ENCODE measurements at places on chromosomes 7 and 10.
A peak's percentile ranks its signal among the peaks of the same experiment; 100 is the strongest.

- no peak for DNase-seq
These were observed 22.1 kb downstream of the ATP6V1F start for GRCh38 chr7:128884561-128885369.

DNA sequence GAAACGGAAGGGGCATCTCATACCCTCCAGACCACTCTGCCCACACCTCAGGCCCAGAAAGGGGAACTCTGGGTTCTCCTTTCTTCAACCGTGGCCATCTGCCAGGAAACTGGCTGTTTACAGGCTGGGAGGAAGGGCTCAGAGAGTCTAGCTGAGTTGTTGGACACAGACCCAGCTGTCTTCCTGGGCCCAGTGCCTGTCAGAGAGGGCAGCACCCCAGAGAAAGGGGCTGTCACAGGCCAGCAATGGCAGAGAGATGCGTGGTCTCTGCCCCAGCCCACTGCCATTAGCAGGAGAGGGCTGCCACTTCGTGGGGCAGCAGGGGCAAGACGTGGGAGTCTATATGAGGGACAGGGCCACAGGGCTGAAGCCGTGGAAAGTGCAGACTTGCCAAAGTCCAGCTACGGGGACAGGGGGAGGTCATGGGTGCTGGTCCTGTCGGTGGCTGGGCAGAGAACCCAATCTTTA is 11.0 kb downstream of the GRID1 start:
- no peak for DNase-seq

DNA sequence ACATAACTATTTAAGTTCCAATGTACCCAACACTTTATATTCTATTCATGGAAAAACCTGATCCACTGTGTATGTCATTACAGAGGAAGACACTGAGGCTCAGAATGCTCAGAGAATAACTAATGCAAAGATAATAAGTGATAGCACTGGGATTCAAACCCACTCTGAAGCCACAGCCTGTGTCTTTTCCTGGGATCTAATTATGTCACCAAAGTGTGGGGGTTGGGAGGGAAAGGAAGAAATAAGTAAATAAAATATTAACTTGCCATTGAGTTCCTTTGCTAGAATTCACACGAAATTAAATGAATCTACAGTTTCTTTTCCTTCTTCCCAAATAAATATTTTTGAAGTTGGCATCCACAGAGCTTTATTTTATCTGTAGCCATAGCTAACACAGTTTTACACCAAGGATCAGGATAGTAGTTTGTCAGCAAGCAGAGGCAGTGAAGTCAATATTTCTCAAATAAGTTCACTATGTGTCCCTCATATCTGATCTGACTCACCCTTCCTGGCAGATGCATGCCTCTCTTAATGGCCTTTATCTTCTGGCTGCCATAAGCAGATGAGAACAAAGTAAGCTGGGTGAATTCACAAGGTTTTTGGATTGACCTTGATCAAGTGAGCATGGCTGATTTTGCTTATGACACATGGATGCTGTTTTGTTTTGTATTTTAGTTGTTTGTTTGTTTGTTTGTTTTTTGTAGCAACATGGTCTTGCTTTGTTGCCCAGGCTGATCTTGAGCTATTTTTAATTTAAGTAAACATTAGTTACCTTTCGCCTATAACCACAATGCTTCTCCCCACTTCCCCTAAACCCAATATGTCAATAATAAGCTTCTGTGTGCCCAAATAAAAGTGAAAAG is 6.3 kb downstream of the RAPGEF5 start:
- no peak for DNase-seq

DNA sequence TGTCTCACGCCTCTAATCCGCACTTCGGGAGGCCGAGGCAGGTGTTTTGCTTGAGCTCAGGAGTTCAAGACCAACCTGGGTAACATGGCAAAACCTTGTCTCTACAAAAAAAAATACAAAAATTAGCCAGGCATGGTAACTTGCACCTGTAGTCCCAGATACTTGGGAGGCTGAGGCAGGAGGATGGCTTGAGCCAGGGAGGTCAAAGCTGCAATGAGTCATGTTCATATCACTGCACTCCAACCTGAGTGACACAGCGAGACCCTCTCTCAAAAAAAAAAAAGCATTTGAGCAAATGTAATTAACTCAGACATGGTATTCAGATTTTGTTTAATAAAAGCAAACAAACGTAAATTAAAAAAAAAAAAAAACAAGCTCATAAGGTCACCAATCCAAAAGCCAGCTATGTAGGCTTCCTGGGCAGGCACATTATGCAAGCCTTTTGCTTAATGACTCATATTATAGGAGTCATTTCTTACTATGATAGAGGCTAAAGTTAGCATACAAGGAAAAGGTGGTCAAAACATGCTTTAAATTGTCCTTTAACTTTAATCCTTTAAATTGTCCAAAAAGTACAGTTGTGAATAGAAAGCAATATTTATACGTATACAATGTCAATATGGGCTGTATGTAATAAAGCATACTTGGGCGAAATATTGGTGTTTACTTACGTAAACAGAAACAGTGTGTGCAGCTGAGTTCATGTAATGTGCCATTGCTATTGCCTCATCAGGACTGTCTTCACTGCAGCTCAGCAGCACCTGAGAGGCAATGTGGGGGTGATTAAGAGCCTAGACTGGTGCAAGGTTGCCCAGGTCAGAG is 13.0 kb downstream of the AKR1D1 start:
- DNase-seq: no peak

GRCh38 chr7:105098863-105099515 is 85.0 kb downstream of the KMT2E start:
- DNase-seq: no peak

DNA sequence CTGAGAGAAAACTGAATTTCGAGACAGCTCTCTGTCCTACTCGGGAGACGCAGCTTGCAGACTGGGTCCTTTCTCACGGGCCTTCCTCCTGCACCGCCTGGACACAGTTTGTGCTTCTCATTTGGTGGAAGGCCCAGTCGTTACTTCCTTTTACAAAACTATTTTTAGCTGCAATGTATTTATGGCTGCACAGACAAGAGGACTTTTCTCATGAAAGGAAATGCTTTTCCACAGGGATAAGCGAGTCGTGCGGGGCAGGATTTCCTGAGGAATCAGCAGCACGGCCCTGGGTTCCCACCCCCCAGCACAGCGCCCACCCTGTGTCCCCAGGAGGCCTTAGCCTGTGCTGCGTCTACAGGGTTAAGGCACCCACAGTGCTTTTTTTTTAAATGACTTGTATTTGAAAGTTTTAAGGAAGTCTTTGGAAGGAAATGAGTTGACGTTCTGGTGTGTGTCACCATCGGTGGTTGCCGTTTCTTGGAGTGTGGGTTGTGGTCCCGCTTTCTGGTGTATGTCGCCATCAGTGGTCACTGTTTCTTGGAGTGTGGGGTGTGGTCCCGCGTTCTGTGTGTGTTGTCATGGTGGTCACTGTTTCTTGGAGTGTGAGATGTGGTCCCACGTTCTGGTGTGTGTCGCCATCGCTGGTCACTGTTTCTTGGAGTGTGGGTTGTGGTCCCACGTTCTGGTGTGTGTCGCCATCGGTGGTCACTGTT is 50.9 kb downstream of the INPP5A start:
- DNase-seq: no peak

- peak; percentile 55 for DNase-seq
These were observed 39.5 kb downstream of the ZNF117 start for GRCh38 chr7:64951250-64951848.

DNA sequence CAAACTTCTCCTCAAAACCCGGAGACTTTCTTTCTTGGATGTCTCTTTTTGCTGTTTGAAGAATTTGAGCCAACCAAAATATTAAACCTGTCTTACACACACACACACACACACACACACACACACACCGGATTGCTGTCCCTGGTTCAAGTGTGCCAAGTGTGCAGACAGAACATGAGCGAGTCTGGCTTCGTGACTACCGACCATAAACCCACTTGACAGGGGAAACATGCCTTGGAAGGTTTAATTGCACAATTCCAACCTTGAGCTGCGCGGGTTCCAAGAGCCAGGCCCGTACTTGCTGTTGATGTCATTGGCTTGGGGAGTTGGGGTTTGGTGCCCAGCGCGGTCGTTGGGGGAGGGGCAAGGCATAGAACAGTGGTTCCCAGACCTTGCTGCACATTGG is 1.7 kb downstream of the EGFR start:
- no peak for DNase-seq

- DNase-seq: no peak
These were observed 173.7 kb upstream of the PRPS1L1 start for GRCh38 chr7:18201350-18201749.

GRCh38 chr7:135102372-135102771 is 45.5 kb upstream of the TMEM140 start:
- no peak for DNase-seq

GRCh38 chr10:8416192-8416701 is 361.8 kb downstream of the GATA3 start:
- no peak for DNase-seq

DNA sequence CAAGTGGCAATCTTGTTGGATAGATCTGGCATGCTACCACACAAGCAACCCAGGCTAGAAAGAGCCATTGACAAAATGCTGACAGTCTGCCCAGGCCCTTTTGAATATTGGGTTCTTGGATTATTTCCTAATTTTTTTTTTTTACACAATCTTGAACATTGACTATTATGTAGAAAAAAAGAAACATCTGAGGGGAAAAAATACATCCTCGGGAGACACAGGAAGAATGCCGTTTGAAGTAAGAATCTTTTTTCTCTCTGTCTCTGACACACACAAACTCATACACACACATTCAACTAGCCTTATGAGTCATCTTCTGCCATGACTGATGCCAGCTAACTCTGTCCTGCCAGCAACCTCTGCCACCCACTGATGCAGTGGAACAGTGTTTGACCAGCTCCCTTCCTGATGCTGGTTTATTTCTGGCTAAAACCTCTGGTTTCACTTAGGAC is 47.2 kb downstream of the SORBS1 start:
- no peak for DNase-seq

DNA sequence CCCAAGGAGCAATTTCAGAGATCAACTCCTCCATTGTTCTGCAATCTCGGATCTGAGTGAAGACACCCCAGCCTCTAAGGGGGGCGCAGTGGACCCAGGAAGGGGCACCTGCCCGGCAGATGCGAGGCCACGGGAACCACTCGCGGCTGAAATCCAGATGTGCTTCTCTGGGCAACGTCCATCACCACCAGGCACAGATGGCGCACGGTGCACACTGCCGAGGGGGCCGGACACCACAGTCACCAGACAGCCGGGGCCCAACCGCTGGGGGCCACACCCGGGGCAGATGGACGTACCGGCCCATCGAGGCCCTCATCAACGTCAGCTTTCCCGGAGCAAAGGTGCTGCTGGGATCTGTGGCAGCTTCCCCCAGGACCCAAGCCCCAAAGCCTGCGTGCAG is 16.9 kb upstream of the ADGRA1 start:
- DNase-seq: no peak

DNA sequence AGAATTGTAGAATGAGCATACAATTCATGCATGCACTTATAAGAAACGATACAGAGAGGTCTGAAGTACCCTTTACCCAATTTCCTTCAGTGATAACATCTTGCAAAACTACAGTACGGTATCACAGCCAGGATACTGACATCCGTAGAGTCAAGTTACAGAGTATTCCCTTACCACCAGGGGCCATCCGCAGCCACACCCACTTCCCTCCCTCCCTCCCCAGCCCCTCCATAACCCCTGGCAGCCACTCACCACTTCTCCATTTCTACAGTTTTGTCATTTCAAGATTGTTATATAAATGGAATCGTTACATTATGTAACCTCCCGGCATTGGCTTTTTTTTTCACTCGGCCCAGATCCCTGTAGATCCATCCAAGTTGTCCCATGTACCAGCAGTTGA is 113.6 kb upstream of the RET start:
- no peak for DNase-seq

DNA sequence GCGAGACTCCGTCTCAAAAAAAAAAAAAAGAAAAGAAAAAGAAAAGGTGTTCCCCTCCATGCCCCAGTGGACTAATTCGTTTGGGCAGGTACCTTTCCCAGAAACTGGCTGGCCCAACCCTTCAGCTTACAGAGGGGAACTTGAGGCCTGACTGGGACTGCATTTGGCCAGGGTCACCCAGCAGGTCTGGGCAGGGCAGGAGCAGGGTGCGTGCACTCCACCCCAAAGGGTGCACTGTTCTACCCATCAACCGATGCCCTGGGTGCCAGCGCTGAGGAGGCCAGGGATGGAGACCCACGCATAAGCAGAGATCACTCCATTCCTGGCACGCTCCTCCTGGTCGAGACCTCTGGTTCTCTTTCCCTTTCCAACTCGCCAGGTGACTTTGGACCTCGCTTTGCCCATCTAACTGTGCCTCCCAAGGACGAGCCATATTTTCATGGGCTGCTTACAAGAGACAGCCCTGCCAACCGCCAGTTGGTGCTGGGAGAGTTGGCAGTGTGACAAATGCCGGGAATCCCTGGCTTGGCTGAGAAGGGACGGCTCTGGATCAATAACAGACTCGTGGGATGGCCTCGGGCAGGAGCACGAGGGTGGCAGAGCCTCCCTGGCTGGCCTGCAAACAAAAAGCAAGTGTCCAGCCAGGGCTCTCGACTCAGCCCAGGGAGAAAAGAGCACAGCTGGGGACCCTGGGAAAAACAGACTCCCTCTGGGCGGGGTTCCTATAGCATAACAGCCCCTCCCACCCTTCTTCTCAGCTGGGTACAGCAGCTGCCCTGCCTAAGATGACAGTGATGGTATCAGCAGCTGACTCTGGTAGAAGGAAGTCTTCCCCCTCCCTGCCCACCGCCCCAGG is 7.9 kb downstream of the HSPB1 start:
- no peak for DNase-seq

- no peak for DNase-seq
These were observed 5.8 kb downstream of the CDK6 start for GRCh38 chr7:92830532-92831110.

DNA sequence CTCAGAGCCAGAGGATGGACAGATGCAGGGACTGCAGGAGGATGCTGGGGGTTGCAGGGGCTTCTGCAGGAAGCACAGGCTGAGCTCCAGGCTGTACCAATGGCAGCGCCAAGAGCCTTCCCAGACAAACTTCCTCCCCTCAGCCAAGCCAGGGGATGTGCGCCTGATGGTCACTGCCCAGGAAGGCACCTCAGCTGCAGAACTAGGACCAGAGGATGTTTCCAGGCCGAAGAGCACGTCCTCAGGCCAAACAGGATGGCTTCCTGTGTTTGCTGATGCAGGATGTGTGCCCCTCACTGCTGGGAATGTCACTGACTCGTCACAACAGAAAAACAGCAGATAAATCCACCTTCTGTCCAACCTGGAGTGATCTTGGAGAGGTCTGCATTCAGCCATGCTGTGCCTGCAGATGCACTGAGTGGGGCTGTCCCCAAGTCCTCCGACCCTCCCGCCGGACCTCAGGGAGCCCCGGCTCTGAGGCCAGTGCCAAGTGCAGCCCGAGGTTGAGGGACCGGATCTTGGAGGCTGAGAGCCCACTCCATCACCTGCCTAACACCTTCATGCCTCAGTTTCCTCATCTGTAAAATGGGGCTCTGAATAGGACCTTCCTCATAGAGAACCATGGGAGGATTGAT is 152.5 kb upstream of the CHST15 start:
- DNase-seq: no peak

- peak; percentile 44 for DNase-seq
These were observed 40.4 kb upstream of the DLX5 start for GRCh38 chr7:97064972-97065587.

GRCh38 chr7:146216396-146217041 is 99.9 kb downstream of the CNTNAP2 start:
- no peak for DNase-seq
